ENCODE measurements at places on chromosomes 13 and 19.
A peak's percentile ranks its signal among the peaks of the same experiment; 100 is the strongest.

GRCh38 chr13:32415019-32415418 is 12.9 kb downstream of the N4BP2L1 start:
- no peak for DNase-seq

GRCh38 chr13:39257642-39258041 is 219.4 kb downstream of the NHLRC3 start:
- no peak for DNase-seq

GRCh38 chr13:59458908-59459579 is 704.7 kb downstream of the DIAPH3 start:
- no peak for DNase-seq

GRCh38 chr19:45156011-45156630 is 4.7 kb downstream of the NKPD1 start:
- no peak for DNase-seq

DNA sequence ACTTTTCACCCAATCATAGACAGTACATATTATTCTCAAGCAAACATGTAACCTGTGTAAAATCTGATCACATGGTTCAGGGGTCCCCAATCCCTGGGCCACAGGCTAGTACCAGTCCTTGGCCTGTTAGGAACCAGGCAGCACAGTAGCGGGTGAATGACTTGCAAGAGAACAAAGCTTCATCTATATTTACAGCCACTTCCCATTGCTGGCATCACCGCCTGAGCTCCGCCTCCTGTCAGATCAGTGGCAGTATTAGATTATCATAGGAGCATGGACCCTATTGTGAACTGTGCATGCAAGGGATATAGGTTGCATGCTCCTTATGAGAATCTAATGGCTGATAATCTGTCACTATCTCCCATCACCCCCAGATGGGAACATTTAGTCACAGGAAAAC is 133.1 kb downstream of the MAB21L1 start:
- no peak for DNase-seq

GRCh38 chr13:99383511-99383921 is 76.3 kb upstream of the GPR183 start:
- DNase-seq, result no peak

DNA sequence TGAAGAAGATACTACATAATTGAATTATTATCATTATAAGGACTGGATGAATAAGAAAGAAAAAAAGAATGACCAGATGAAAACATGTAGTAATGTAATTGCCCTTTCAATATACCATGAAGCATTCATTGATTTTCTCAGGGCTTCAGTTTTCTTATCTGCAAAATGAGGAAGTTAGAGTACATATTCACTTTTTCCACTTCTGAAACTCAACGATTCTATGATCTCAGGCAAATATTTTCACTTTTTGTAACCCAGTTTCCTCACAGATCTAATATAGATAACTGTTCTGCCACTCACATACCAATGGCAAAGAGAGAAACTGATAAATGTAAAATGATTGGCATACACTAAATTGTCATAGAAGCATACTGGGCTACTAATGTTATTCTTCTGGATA is 856.6 kb upstream of the KLHL1 start:
- no peak for DNase-seq

DNA sequence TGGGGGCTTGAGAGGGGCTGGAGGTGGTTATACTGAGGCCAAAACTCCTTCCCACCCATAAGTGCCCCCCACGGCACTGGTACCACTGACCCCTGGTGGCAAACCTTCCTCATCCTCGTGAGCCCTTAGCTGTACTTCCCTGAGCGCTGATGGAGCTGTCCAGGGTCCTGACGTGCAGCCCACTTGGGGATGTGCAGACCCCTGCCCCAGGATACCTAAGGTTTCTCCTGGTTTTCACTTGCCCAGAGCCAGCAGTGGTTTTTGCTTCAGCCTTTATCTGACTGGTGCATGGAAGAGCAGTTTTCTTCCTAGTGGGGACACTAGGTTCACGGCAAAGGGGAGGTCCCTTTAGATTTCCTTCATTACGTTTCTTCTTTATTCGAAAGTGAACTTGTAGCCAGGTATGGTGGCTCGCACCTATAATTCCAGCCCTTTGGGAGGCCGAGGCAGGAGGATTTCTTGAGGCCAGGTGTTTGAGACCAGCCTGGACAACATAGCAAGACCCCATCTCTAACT is 28.7 kb upstream of the KCTD15 start:
- peak; percentile 69 for DNase-seq

DNA sequence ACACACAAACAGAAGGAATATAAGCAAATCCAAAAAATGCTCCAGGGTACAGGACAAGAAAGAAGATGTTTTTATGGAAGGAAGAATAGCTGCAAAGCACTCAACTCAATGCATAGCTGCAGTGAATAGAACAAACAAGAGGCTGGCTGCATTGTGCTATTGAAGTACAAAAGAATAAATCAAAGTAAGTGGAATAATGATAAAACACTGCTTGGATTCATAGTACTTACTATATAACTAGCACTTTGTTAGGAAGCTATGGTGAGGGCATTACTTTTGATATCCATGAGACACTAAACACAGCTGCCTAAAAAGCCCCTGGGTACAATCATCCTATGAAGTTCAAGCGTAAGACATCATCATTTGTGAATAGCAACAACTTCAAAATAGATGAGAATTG is 350.1 kb downstream of the PCDH9 start:
- DNase-seq, result no peak

DNA sequence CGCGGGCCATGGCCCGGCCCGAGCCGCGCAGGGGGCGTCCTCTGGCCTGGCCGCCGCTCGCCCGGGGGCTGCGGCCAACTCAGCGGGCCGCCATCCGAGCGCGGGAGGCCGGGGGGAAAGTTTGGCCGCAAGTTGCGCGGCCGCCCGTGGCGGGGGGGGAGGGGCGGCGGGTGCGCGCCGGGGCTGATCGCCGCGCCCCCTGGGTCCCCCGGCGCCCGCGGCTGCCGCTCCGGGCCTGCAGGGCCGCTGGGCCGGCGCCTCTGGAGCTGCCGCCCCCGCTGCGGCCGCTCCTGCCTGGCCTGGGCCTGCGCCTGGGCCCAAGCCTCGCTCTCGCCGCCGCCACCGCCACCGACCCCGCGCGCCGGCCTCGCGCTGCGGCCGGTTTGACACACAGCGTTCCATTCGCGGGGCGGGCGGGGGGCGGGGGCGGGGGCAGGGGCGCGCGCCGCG is at the start of gene NR2F6:
NR2F6 (minus strand) TSS at position 385 of the 450 bp plus-strand sequence. CDS start 699 bp downstream, outside the sequence.
- no peak for DNase-seq

GRCh38 chr13:37870489-37870845 is 895 bp upstream of the TRPC4 start:
- no peak for DNase-seq

- no peak for DNase-seq
These were observed 78.4 kb upstream of the ARHGEF7 start for GRCh38 chr13:111036665-111037064.

DNA sequence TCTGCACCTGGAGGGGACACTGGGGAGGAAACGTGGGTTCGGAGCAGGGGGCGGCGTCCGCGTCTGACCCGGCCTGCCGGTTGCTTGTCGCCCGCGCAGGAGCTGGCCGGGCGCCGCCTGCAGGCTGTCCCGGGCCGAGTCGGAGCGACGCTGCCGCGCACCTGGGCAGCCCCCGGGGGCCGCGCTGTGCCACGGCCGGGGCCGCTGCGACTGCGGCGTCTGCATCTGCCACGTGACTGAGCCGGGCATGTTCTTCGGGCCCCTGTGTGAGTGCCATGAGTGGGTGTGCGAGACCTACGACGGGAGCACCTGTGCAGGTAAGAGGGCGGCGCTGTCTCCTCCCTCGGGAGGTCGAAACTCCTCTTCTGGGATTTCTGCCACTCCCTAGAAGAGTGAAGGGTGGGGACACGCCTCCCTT is 1.3 kb downstream of the ITGBL1 start:
- no peak for DNase-seq

GRCh38 chr13:47175172-47175866 is 278.5 kb upstream of the HTR2A start:
- no peak for DNase-seq

- no peak for DNase-seq
These were observed 40.0 kb downstream of the ESD start for GRCh38 chr13:46756977-46757376.

DNA sequence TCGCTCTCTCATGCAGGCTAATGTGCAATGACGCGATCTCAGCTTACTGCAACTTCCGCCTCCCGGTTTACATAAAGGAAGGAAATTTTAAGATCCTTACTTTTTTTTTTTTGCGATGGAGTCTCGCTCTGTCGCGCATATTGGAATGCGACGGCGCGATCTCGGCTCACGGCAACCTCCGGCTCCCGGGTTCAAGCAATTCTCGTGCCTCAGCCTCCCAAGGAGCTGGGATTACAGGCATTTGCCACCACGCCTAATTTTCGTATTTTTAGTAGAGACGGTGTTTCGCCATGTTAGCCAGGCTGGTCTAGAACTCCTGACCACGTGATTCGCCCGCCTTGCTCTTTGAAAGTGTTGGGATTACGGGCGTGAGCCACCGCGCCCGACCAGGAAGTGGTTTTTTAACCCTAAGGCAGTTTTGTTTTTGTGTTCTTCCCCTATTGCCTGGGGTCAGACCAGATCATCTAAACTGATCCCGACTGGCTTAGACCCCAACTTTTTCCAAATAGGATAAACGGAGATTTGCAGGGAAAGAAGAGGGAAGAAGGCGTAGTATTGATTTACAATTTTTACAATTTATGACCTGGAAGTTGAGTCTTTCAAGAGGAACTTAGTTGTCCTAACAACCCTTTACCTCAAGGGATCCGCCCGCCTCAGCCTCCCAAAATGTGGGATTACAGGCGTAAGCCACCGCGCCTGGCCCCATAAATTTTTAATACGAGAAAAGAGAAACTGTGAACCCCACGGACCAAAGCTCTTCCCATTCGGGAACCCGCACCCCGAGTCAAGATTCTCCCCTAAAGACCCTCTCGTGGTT is 142.0 kb downstream of the ZNF737 start:
- DNase-seq, result peak; percentile 79

DNA sequence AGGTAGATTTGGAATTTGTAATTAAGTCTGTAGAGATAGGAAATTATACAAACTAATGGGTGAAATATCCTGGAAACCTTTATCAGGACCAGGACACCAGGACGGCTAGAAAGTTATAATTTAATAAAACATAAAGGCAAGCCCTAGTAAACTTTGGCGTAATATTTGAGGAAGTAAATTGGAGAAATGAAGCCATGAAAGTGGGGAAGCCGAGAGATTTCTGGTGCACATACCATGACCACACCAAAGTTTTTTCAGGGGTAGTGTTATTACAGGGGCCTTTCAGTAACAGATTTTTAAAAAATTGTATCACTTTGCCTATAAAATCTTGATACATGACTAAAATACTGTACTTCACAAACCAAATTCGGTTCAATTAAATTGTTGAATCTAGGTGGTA is 54.7 kb upstream of the URAD start:
- DNase-seq, result no peak

- no peak for DNase-seq
These were observed 5.5 kb downstream of the RPL28 start for GRCh38 chr19:55391191-55391670.

- no peak for DNase-seq
These were observed 1828.8 kb downstream of the PCDH9 start for GRCh38 chr13:65401315-65401714.

GRCh38 chr13:109371066-109371465 is 415.3 kb downstream of the IRS2 start:
- DNase-seq, result no peak

GRCh38 chr13:99191336-99191899 is 9.2 kb upstream of the UBAC2 start:
- no peak for DNase-seq

DNA sequence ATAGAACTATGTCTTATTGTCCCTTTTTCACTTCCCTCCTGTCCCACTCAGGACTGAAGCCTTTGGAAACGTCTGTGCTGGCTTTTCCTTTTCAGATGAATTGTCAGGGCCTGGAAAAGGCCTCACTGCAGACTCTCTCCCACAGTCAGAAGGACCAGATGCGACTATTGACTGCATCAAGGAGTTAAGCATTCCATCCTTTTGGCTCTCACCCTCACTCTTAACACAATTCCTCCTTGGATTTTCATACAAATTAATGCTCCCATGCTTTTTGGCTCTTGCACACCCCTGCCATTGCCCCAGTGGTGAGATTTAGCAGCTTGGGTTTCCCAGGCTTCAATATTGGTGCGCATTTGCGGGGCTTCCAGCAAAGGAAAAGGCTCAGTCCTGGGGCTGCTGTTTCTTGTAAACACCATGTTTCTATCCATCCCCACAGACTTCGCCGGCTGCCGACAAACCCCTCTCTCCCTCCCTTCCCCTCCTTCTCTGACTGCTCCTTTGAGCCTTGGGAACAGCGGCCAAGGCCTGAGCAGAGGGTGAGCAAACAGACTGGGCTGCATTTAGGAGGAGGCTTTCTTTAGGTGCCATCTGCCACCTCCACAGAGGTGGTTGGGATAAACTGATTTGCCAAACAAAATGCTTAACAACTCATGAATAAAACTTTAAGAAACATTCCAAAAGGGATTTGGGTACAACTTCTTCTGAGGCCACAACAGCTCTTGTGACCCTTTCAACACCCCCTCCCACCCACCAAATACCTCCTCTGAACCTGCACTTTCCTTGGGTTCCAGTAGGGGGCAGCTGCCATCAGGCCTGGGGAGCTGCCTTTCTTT is 48.6 kb upstream of the PCDH8 start:
- DNase-seq, result peak; percentile 65

DNA sequence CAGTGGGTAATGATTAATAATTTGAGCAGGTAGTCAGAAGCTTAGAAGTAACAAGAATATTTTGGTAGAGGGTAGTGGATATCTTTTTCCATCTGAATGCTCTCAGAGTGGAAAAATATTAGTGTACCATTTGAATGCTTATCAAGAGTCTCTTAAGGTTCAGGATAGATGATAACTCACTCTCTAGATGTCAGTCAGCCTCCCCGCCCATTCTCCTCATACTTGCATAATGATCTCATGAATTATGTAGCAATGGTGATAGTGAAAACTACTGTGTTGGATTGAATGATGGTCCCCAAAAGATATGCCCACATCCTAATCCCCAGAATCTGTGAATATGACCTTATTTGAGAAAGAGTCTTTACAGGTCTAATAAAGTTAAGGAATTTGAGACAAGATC is 132.7 kb upstream of the KLF12 start:
- no peak for DNase-seq

DNA sequence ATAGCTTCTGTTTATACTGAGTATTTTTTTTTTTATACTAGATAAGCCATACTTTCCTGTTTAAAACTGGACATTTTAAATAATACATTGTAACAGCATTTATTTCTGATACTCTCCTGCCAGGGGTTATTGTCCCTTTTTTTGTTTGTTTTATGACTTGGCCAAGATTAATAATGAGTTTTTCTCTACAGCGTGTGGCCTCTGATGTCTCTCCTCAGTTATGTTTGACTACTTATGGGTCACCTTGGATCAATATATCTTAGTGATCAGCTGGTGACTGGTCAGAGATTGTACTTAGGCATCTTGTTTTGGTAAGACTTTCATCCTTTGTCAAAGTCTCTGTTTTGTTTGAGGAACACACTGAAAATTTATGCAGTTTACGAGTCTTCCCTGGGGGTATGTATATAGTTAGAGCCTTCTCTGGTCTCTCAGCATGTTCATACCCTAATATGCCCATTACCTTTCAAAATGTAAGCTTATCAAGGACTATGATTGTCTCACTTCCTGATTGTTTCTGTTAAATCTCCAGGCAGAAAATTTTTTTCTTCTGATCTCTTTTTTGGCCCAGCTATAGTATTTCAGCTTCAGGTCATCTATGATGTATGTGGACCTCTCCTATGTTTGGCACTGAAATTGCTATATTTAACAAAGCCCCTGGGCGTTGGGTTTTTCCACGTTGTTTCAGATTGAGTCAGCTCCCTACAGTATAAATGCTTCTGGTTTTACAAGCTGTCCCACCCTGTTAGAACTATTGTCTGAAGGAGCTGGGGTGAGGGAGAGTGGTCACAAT is 87.9 kb downstream of the URI1 start:
- DNase-seq, result no peak

- DNase-seq, result peak; percentile 89
These were observed 4.4 kb upstream of the ZNF681 start for GRCh38 chr19:23762884-23763711.

- DNase-seq, result no peak
These were observed 40.5 kb upstream of the POMP start for GRCh38 chr13:28618230-28618994.
